Activated naive CD8-positive, alpha-beta T cell treated with anti-CD3 and anti-CD28 coated beads, Interleukin-2, amount 50 U/mL, for 24 hours (primary cell): ENCODE measurements at places on chromosomes 1 and 21.

DNA sequence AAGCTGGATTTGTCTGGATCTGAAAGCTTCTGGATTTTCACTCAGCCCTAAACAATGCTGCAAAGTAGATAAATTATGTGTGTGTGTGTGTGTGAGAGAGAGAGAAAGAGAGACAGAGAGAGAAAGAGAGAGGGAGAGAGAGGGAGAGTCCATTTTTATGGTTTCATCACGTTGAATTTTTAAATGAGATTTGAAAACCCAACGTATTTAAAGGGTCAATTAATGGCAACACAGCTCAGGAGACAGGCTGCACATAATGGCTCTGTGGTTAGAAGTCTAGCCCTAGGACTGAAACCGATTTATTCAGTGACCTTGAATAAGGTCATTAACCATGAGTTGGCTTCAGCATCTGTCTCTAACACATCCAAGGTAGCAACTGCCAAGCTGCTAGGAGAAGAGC lies 35.3 kb upstream of the FMN2 start:
- peaks cover 4% of the 10 kb centered on the region for H3K27me3 ChIP-seq
- H3K36me3 ChIP-seq, result no peaks in the 10 kb centered on the region
- no peak overlapping the region for H3K4me3 ChIP-seq
- no peak for DNase-seq

DNA sequence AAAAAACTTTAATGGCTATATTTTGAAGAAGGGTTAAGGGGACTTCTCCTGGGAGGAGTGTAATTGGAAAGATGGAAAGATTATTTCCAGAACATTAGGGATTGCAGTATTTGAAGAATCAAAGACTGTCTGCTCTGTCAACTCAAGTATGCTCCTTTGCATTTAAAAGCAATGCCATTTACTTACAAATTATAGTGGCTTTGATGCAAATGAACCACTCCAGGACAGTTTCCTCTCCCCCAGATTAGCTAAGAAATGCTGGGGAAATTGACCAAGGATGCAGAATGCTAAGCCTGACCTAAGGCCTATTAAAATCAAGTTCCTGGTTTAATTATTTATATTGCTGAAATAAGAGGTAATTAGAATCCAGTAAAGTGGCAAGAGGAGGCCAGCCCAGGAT lies 110.5 kb upstream of the CAMK1G start:
- no peak overlapping the region for H3K4me3 ChIP-seq
- no peaks in the 10 kb centered on the region for H3K36me3 ChIP-seq
- DNase-seq, result no peak
- H3K27me3 ChIP-seq, result peaks cover 4% of the 10 kb centered on the region

- H3K27me3 ChIP-seq, result peaks cover 8% of the 10 kb centered on the region
- H3K36me3 ChIP-seq, result no peaks in the 10 kb centered on the region
- no peak for DNase-seq
- H3K4me1 ChIP-seq, result peaks cover 2% of the 10 kb centered on the region
- no peak overlapping the region for H3K27ac ChIP-seq
Measured at GRCh38 chr1:171212607-171213351, 27.7 kb downstream of the FMO2 start.

DNA sequence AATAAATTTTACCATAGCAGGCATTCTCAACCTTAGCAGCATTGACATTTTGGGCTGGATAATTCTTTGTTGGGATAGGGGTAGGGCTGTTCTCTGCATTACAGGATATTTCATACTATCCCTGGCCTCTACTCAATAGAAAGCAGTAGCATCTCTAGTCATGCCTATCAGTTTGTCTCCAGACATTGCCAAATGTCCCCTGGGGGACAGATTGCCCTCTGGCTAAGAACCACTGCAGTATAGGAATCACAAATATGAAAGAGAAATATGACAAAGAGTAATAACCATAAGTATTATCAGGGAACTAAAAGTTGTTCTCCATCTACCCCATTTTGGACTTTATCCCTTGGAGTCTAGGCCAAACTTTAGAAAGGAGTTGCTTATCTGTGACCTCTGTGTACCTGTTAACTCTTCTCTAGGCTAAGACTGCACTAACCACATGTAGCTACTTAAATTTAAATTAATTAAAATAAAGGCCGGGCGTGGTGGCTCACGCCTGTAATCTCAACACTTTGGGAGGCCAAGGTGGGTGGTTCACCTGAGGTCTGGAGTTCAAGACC lies 76.1 kb downstream of the AGO3 start:
- peaks cover 4% of the 10 kb centered on the region for H3K36me3 ChIP-seq
- H3K4me1 ChIP-seq, result no peaks in the 10 kb centered on the region
- no peak for DNase-seq
- no peaks in the 10 kb centered on the region for H3K27me3 ChIP-seq

- H3K27me3 ChIP-seq, result no peaks in the 10 kb centered on the region
- H3K27ac ChIP-seq, result peak overlapping the region; percentile 85
- DNase-seq, result no peak
- peak overlapping the region; percentile 7 for H3K4me3 ChIP-seq
- H3K4me1 ChIP-seq, result peaks cover 29% of the 10 kb centered on the region
Measured at GRCh38 chr1:94383966-94384408, 34.2 kb upstream of the ABCD3 start.

DNA sequence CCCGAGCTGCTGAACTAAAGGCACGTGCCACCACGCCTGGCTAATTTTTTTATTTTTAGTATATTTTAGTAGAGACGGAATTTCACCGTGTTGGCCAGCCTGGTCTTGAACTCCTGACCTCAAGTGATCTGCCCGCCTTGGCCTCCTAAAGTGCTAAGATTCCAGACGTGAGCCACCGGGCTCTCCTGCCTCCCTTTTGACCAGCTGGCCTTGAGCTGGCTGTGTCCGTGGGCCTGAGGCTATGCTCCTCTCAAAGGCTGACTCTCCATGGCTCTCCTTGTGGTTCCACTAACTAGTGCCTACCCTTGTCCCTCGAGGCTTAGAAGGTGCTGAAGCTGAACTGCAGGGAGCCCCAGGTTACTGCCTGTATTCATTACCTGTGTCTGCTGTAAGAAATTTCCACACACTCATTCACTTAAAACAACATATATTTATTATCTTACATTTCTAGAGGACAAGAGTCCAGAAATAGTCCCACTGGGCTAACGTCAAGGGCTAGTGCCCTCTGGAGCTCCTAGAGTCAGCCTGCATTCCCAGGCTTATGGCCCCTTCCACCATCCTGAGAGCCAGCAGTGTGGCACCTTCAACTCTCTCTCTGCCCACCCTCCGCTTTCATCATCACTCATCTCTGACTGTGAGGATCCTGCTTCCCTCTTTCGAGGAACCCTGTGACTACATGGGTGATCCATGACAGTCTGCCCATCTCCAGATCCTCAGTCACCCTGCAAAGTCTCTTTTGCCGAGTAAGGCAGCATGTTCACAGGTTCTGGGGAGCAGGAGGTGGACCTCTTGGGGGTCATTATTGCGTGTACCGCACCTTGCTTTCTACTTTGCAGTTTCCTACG lies 34.9 kb downstream of the ETS2 start:
- H3K27me3 ChIP-seq, result peaks cover 5% of the 10 kb centered on the region
- H3K36me3 ChIP-seq, result no peaks in the 10 kb centered on the region
- H3K27ac ChIP-seq, result no peak overlapping the region

- H3K4me3 ChIP-seq, result no peak overlapping the region
- no peak for DNase-seq
- H3K36me3 ChIP-seq, result no peaks in the 10 kb centered on the region
Measured at GRCh38 chr1:3736131-3736561, 16.1 kb upstream of the CCDC27 start.

DNA sequence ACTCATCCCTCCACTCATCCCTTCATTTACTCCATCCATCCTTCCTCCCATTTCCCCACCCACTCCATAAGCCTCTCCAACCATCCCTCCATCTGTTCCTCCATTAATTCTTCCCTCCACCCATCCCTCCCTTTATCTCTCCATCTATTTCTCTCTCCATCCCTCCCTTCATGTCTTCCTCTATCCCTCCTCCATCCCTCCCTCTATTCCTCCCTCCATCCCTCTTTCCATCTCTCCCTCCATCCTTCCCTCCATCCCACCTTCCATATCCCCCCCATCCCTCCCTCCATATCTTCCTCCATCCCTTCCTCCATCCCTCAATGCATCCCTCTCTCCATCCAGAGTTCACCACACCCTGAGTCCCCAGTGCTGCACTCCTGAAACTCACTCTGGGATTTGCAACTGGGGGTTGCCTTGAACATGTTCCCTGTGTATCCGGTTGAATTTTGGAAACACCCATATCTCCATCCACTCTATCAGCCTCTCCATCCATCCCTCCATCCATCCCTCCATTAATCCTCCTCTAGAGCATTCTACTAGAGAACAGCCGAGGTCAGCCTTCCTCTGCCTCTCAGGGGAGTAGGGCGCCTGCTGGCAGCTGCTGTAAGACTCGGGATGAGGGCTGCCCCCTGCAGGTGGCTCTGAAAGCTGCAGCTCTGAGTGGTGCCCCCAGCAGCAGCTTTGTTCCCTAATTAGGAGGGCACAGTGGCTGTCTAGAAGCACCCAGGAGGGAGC lies 39.4 kb downstream of the ABCG1 start:
- H3K27me3 ChIP-seq, result no peaks in the 10 kb centered on the region
- peaks cover 19% of the 10 kb centered on the region for H3K4me1 ChIP-seq
- no peak overlapping the region for H3K4me3 ChIP-seq
- no peak overlapping the region for H3K27ac ChIP-seq
- no peaks in the 10 kb centered on the region for H3K36me3 ChIP-seq
- peak; percentile 84 for DNase-seq

GRCh38 chr1:218748071-218748470 lies 402.9 kb downstream of the TGFB2 start:
- no peaks in the 10 kb centered on the region for H3K36me3 ChIP-seq
- no peak for DNase-seq
- H3K4me1 ChIP-seq, result no peaks in the 10 kb centered on the region
- no peaks in the 10 kb centered on the region for H3K27me3 ChIP-seq
- no peak overlapping the region for H3K27ac ChIP-seq

- H3K27ac ChIP-seq, result peak overlapping the region; percentile 16
- DNase-seq, result no peak
- no peak overlapping the region for H3K4me3 ChIP-seq
- H3K36me3 ChIP-seq, result peaks cover 33% of the 10 kb centered on the region
- H3K27me3 ChIP-seq, result no peaks in the 10 kb centered on the region
Measured at GRCh38 chr1:32939655-32940371, 24.8 kb downstream of the RNF19B start.

DNA sequence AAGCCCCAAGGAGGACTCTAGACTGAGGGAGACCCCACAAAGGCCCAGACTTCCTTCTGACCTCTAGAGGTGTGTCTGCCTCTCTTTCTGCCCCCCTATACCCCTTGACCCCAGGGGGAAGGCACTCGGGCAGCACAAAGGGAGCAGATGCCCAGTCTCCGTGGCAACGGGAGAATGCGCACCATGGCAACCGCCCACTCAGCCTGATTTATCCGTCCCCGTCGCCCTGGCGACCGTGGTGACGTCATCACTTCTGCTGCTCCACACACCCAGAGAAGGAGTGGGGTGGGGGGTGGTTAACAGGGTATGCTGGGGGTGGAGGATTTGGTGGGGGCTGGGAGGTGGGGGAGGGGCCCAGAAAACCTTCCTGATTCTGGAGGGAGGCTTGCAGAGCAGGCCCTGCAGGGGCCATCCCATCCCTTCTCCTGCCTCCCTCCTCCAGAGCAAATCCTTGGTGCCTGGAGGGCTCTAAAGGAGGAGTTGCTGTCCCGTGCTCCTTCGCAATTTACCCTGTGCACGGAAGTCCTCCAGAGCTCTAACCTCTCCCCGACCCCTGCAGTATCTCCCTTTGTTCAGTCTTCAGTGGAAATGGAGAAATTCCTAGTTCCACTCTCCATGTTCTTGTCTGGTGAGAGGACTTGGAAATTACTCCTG lies 6.3 kb downstream of the CELF3 start:
- no peak overlapping the region for H3K4me3 ChIP-seq
- no peaks in the 10 kb centered on the region for H3K4me1 ChIP-seq
- H3K27me3 ChIP-seq, result peaks cover 11% of the 10 kb centered on the region
- H3K27ac ChIP-seq, result no peak overlapping the region
- peak; percentile 40 for DNase-seq
- no peaks in the 10 kb centered on the region for H3K36me3 ChIP-seq

DNA sequence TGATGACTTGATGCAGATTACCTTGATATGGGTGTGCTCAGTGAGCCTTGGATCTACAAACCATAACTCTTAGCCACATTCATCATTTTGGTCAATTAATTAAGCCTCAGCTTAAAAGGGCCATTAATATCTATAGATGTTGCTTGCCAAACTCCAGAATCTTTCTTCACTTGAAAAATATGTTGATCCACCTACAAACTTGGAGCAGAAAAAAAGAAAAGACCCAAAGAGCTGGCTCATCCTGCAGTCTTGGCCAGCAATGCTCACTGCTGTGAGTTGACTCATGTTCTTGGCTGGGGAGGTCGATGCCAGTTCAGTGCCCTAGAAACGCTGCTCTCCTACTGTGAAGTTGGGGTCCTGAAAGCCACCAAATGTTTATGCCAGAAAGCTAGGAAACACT lies 75.4 kb downstream of the DPT start:
- H3K27me3 ChIP-seq, result peaks cover 3% of the 10 kb centered on the region
- H3K4me3 ChIP-seq, result no peak overlapping the region
- no peaks in the 10 kb centered on the region for H3K4me1 ChIP-seq
- DNase-seq, result no peak
- no peaks in the 10 kb centered on the region for H3K36me3 ChIP-seq

GRCh38 chr21:36539434-36540150 lies 59.7 kb upstream of the CLDN14 start:
- peaks cover 9% of the 10 kb centered on the region for H3K27me3 ChIP-seq
- DNase-seq, result no peak
- H3K4me3 ChIP-seq, result no peak overlapping the region
- H3K4me1 ChIP-seq, result no peaks in the 10 kb centered on the region

DNA sequence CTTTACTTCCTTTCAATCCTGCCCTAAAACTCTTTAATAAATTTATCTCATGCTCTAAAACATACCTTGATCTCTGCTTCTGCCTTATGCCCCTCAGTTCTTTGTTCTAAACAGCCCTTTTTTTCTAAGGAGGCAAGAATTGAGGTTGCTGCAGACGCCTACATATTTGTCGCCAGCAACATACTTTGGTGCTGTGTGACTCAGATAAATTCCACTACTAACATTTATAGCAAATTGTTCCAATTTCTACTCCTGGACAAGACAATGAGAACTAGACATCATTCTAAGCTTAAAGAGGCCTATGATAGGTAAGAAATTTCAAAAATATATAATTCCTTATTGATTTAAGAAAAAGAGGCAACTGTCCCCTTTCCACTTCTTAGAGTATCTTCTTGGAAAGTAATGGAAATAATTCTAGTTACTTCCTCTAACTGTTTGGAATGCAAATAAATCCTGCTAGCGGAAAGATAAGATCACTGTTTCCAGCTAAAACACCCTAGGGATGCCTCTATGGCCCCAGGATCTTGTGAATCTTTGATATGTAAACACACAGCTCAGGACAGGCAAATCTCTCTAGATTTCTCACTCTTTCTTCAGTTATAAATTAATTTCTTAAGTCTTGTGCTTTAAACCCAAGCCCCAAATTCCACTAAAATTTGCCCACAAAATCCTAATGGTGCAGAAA lies 869.1 kb downstream of the KCNT2 start:
- no peaks in the 10 kb centered on the region for H3K27me3 ChIP-seq
- H3K4me3 ChIP-seq, result no peak overlapping the region
- no peaks in the 10 kb centered on the region for H3K36me3 ChIP-seq
- no peak for DNase-seq

GRCh38 chr1:184025242-184025675 lies 12.3 kb downstream of the COLGALT2 start:
- no peak overlapping the region for H3K4me3 ChIP-seq
- DNase-seq, result no peak
- no peaks in the 10 kb centered on the region for H3K4me1 ChIP-seq
